Fibroblast of skin of left quadriceps (primary cell): ENCODE measurements at places on chromosomes 12 and 14.

DNA sequence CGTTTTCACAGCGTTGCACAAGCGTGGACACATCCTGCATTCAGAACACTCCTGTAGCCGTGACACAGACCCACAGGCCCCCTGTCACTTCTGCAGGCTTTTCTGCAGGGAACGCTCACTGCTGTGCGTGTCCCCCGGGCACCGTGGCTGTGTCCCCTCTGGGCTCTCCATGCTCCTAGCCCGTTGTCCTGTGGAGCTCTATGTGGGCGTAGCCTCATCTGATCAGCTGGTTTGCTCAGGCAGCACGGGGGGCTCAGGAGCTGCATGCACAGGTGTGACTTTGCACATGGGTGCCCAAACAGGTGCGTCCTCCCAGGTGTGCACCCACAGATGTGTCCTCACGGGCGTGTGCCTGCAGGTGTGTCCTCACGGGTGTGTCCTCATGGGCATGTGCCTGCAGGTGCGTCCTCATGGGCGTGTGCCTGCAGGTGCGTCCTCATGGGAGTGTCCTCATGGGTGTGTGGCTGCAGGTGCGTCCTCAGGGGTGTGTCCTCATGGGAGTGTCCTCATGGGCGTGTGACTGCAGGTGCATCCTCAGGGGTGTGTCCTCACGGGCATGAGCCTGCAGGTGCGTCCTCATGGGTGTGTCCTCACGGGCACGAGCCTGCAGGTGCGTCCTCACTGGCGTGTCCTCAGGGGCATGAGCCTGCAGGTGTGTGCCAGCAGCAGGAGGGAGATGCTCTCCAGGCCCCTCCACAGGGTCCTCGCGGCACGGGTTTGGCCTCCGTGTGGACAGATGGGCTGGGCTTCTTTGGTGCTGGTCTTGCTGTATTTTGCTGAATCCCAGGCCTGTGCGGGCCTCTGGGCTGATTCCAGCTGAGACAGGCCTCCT is 17.5 kb downstream of the MTA1 start:
- DNase-seq, result no peak

GRCh38 chr12:59973515-59973914 is 377.7 kb downstream of the SLC16A7 start:
- DNase-seq, result peak; percentile 92

DNA sequence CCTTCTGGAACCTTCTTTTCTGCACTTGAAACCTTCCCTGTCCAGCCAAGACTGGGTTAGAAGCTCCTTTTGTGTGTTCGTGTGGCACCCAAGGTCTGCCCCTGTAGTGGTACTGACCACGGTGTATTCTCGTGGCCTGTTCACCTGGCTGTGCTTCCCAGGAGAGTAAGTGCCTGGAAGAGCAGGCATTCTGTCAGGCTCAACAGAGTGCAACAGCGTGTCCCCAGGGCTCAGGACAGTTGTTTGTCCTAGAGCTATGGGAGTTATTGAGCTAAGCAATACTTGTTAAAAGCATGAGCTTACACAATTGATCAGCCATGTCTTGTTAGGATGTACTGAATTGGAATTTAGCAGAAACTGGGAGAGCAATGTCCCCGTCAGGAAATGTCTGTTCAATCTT is 12.9 kb upstream of the SLC38A2 start:
- no peak for DNase-seq

- no peak for DNase-seq
Observed at GRCh38 chr14:92688434-92689375, 59.7 kb downstream of the LGMN start.

- DNase-seq, result no peak
Observed at GRCh38 chr14:77185093-77185465, 3.5 kb downstream of the TMEM63C start.

- DNase-seq, result no peak
Observed at GRCh38 chr12:127742231-127742630, 524.7 kb upstream of the TMEM132C start.

DNA sequence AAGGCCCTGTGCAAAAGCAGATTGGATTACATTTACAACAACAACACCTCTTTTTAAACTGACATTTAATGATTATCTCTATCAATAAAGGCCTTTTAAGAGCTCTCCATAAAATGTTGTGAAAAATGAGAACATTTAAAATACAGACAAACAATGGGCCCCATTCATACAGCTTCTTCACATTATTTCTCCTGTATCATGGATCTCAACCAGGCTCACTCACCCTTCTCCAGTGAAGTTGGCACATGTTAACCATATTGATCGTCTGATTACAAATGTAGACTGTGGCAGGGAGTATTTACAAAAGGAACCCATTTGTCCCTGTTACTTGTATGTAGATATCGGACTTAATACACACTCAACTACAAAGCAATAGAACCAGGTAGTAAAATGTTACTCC is 220.2 kb upstream of the BTG1 start:
- no peak for DNase-seq

- no peak for DNase-seq
Observed at GRCh38 chr12:112357214-112357613, 25.0 kb downstream of the HECTD4 start.

- peak; percentile 40 for DNase-seq
Observed at GRCh38 chr12:53677016-53677799, 1.3 kb upstream of the ATP5MC2 start.

DNA sequence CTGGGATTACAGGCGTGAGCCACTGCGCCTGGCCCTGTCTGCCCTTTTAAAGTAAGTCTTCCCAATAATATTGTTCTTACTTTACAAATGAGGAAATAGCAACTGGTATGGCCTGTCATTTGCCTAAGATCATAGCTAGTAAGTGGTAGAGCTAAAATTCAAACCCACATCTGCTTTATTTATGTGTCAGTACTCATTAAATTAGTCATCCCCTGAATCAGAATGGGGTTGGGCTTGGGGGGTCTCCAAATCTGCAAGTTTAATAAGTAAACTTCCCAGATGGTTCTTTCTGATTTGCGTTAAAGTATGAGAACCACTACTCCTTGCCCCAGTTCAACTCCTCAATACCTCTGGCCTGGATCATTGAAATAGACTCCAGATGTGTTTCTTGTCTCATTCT is 96.2 kb downstream of the FAR2 start:
- no peak for DNase-seq

DNA sequence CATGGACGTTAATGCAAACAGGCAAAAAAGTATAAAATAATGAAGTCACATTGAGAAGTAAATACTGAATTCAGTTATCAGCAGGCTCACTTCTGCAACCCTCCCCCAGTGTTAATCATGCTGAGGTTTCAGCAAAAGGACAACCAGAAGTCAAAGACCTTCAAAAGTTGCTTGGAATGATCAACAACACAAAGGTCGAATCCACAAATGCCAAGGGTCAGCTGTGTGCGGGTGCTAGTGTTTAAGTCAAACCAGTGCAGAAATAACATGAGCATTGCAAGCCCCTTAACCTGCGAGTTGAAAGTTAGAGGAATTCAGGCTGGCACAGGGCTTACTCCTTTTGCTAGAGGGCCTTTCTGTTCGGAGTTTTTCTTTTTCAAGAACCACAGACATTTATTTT is 436.7 kb upstream of the SEL1L start:
- DNase-seq, result no peak

GRCh38 chr14:103074729-103075367 is 9.2 kb upstream of the LBHD2 start:
- no peak for DNase-seq

- peak; percentile 23 for DNase-seq
Observed at GRCh38 chr14:94225460-94226378, 51.6 kb downstream of the PPP4R4 start.

GRCh38 chr12:79859646-79860045 is 75.3 kb downstream of the PPP1R12A start:
- DNase-seq, result no peak

GRCh38 chr12:120067084-120067869 is 49.3 kb downstream of the RAB35 start:
- no peak for DNase-seq

DNA sequence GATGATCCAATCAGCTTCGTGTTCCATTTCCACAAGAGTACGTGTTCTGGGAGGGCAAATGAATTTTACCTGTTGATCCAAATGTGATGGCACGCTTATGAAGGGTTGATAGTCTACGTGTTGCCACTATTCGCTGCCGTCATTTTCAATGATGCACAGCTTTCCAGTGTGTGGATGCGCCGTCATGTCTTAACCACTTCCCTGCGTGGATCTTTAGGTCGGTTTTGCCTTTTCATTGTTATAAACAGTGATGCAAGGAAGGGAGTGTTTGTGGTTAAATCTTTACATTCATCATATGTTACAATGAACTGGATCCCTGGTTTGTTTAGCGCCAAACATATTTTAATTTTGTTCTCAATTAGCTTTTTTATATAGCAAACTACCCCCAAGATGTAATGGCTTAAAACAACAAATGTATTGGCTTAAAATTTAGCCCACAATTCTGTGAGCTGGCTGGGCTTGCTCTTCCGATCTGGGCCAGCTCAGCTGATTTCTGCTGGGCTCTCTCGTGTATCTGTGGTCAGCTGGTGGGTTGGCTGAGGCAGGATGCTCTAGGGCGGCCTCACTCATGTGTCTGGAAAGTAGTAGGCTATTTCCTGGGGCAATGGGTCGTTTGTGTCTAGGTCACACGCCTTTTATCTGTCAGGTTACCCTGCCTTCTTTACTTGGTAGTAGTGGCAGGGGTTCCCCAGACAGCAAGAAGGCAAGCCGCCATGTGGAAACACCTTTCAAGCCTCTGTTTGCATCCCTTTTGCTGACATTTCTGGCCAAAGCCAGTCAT is 176.7 kb downstream of the CRADD start:
- no peak for DNase-seq

DNA sequence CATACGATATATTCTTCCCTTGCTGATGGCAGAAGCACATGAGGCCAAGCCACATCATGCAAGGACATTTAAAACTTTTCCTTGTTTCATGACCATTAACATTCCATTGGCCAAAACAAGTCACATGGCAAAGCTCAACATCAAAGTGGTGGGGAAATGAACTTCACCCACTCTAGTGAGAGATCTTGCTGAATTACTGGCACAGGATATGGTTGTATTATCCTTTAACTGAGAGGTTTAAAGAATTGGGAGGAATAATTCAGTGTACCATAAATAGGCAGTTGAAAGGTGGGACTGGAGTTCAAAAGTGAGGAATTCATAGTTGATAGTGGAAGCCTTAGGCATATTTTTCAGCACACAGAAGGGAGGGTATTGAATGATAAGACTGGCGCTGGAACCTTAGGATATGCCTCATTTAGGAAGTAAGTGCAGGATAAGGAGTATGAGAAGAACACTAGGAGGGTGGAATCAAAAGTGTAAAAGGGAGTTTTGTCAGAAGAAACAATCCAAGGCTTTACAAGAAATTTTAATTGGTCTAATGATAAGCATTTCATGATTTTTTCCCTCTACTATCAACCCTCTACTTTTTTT is 398.8 kb downstream of the C12orf75 start:
- no peak for DNase-seq

- DNase-seq, result no peak
Observed at GRCh38 chr12:4557586-4557985, 4.4 kb upstream of the DYRK4 start.

- no peak for DNase-seq
Observed at GRCh38 chr14:91744068-91744480, 12.2 kb upstream of the CATSPERB start.

GRCh38 chr12:10128687-10129086 is 1.3 kb downstream of the CLEC7A start:
- DNase-seq, result no peak
